ENCODE measurements at places on chromosomes 7 and 10. TPM values are rescaled to one million over a fixed set of nuclear protein-coding genes. Genes with fewer than 3 reads are reported as not detected.

The AP1S1 gene
- 151 TPM for total RNA-seq

The LRRC61 gene
- not detected for total RNA-seq

The ADARB2 gene
- not detected for total RNA-seq

The FOXK1 gene
- 20.0 TPM for total RNA-seq

The H2AZ2 gene
- 302 TPM for total RNA-seq

The GRM3 gene
- not detected for total RNA-seq

The NIPSNAP2 gene
- total RNA-seq = 31.7 TPM

The OLAH gene
- total RNA-seq = under 0.01 TPM

The WAPL gene
- total RNA-seq = 54.4 TPM

The CALN1 gene
- not detected for total RNA-seq

All from aortic smooth muscle cell (primary cell).